Activated naive CD4-positive, alpha-beta T cell (primary cell): ENCODE measurements at places on chromosomes 7 and 10.

GRCh38 chr10:667096-667495 is 22.4 kb downstream of the DIP2C start:
- no peak for DNase-seq

- no peak for DNase-seq
Observed at GRCh38 chr10:100978121-100978900, 9.0 kb downstream of the MRPL43 start.

GRCh38 chr10:113609704-113610108 is 54.1 kb downstream of the NRAP start:
- no peak for DNase-seq

DNA sequence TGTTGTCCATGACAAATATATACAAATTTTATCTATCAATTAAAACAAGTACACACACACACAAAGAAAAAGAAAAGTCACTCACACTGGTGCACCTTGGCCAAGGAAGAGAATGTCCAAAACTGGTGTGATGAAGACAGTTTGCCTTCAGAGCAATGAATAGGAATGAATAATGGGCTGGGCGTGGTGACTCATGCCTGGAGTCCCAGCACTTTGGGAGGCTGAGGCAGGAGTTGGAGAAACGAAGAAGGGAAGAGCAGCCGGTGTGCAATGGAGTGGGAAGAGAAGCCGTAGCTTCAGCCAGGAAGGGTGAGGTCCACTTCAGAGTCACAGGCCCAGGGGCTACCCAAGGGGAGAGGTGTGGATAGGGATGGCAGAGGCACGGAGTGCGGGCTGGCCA is 253.6 kb downstream of the CCSER2 start:
- no peak for DNase-seq

DNA sequence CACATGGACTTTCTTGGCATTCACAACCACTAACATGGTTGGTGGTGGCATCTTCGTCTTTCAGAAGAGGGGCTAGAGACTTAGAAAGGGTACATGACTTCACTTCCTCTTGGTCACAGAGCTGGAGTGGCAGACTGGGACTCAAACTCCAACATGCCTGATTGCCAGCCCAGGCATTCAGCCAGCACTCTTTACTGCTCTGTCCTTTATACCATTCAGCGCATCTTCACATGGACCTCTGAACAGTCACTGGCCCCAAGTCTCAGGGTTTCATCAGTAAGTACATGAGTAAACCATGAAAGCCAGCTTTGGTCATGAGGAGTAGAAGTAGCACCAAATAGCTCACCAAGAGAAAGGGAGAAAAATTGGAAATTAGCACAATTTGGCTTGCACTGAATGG is 148.4 kb upstream of the KLF14 start:
- no peak for DNase-seq

GRCh38 chr10:133230387-133231195 is 574 bp downstream of the UTF1 start:
- no peak for DNase-seq

DNA sequence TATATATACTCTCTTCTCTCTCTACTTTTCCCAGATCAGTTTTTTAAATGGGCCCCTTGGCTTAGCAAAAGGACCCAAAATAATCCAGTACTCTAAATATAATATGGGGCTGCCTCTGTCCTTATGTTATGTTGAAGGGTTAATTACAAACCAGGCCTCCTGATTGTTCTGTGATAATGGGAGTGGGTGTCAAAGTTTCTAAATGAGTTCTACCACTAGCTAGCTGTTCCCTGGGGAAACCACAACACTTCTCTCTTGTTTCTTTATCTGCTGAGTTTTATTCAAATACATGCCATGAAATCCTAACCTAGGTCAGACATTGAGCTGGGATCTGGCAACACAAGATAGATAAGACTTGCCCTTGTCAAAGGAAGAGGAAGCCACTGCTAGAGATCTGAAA is 3.8 kb downstream of the HTR5A start:
- DNase-seq: no peak

DNA sequence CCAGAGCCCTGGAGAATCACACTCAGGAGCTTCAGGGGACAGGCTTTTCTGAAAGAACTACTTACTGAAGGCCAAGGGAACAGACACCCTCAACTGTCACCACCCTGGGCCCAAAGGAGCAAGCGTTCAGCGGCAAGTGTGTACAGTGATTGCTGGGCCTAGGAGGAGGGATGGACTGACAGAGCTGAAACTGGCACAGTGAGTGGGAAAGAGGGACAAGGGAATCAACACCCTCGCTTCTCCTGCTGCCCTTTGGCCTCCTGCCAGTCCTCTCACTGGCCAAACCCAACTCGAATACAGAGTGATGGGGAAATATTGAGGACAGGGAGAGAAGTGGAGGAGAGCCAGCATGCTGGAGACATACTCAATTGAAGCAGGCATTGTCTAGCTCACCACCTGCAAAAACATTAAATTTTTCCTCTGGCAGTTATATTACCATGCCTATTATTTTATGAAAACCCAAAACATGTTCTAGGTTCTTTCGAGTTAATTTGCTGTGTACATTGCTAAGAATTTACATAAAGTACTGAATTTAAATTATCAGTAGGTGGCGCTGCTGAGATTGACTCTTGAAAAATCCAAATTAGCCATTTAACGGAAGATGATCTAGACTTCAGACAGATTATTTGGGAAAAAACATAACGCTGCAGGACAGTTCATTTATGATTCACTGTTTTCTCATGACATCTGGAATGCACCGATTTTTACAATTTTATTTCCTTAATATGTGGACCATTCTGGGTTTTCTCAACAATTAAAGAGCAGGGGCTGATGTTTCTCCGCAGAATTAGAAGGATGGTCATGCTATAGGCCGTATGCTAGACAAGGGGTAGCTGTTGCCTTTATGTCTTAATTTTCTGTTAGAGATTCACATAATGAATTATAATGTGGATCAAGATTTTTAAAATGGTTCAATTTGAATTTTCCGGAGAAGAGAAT is 14.7 kb upstream of the TMEM236 start:
- DNase-seq: no peak

- no peak for DNase-seq
Observed at GRCh38 chr10:88114368-88114767, 250.9 kb downstream of the PTEN start.

DNA sequence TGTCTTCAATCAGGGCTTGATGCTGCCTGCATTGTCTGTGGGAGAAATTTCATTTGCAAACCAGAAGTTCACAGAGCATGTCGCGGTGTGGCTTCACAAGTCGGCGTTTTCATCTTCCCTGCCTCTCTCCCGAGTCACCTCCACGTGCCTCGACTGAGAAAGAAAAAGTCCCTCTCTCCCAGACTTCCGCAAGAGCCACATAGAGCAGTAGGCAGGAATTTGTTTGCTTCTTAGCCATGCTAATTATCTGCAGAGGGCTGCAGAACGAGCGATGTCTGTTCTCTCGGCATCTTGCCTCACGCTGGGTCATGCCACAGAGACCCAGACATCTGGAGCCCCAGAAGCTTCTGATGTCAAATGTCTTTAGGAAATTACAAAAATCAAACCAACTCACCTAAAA is 272.2 kb downstream of the TCF7L2 start:
- DNase-seq: no peak

DNA sequence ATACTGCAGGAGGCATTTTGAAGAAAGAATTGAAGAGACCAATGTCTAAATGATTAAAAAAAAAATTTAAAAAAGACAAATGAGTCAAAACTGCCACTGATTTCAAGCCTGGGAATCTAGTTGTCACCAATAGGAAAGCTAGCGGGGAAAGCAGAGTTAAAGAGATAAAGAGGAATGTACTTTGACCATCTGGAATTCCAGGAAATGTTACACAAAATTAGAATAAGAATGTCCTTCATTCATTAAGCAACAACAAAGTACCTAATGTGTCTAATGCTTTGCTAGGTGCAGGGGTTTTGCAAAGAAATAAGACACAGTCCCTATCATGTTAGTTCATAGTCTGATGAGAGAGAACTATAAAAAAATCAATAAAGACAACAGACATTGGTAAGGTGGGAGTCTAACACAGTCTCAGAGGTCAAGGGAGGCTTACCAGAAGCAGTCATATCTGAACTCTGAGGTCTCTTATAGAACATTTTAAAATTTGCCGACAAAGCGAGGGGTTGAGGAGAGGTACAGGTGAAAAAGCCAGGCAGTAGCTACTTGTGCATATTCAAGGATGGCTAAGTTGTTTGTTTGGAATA is 8.8 kb upstream of the TYSND1 start:
- no peak for DNase-seq

DNA sequence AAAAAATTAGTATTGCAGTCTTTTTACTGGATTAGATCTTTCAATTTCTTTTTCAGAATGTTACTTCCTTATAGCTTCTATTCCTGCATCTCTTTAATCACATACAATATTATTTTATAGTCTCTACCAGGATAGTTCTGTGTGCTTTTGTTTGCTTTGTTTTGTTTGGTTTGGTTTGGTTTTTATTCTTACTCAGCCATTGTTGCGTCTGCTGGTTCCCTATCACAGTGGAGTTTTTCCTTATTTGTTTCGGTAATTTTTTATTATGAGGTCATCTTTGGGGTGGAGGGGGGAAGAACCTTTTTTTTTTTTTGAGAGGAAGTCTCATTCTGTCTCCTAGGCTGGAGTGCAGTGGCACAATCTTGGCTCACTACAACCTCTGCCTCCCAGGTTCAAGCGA is 9.0 kb upstream of the BAIAP2L1 start:
- no peak for DNase-seq

DNA sequence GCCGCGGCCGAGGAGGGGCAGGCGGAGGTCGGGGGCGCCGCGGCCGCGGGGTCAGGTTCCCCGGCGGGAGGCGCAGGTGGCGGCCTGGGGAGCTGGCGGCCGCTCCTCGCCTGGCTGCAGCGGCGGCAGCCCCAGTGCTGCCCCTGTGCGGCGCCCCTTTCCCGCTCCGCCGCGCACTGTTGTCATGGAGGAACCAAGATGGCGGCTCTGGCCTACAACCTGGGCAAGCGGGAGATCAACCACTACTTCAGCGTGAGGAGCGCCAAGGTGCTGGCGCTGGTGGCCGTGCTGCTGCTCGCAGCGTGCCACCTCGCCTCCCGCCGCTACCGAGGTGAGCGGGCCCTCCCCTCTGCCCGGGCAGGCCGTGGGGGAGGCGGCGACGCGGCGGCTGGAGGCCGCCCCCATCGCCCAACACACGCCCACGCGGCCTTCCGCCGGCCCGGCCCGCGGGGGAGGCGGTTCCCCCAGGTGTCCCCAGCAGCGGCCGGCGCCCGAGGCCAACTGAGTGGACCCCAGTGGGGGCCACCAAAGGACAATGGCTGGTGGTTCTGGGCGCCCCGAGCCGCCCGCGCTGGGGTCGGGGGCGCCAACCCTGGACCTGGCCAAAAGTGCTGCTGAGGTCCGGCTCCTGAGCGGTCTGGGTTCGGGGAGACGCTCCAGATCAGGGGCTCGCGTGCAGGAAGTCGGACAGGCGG is 425 bp downstream of the CASD1 start:
- DNase-seq: peak; percentile 52

DNA sequence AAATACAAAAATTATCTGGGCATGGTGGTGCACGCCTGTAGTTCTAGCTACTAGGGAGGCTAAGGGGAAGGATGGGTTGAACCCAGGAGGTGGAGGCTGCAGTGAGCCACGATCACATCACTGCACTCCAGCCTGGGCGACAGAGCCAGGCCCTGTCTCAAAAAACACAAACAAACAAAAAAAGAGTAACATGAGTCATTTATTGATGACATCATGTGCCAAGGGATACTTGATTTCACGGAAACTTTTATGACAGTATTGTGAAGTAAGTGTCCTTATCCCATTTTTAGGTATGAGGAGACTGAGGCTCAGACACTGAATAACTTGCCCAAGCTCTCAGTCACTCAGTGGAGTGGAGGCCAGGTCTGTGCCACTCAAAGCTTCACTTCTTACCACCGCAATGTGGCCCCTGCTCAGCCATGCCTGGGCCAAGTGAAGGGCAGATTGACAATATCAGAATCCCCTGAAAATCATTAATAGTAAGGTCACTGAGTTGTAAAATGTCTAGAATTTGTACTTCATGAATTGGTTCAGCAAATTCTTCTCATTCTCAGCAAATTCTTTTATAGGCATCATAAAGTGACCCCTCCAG is 36.5 kb downstream of the EMX2 start:
- no peak for DNase-seq

DNA sequence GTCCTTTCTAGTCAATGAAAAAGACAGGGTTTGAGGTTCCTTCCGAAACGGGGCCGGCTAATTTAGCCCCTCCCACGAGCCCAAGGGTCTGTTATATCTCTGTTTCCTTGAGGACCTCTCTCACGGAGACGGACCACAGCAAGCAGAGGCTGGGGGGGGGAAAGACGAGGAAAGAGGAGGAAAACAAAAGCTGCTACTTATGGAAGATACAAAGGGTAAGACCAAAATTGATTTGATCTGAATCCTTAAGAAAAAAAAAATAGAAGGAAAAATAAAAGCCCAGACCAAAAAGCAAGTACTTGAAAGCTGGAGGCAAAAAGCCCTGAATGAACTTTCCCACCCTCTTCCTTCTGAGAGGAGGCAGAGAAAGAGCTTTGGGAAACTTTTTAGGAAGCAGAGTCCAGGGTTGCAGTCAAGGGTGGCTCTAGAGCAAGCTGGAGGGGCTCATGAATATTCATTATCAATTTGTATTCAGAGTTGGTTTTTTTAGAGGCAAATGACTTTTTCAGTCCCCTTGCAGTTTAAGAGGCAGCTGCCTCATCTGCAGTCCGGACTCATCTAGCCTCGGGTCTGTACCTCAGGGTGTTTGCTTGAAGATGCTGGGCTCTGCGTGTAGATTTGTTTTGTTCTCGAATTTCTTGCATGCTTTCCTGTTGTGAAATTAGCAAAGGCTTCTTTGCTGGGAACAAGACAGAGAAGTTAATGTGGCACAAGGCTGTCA is at the start of gene ENTPD1:
Gene ENTPD1 (plus strand): TSS at position 123 of the 721 bp plus-strand sequence. CDS start 77 bp downstream, at position 200.
- no peak for DNase-seq

DNA sequence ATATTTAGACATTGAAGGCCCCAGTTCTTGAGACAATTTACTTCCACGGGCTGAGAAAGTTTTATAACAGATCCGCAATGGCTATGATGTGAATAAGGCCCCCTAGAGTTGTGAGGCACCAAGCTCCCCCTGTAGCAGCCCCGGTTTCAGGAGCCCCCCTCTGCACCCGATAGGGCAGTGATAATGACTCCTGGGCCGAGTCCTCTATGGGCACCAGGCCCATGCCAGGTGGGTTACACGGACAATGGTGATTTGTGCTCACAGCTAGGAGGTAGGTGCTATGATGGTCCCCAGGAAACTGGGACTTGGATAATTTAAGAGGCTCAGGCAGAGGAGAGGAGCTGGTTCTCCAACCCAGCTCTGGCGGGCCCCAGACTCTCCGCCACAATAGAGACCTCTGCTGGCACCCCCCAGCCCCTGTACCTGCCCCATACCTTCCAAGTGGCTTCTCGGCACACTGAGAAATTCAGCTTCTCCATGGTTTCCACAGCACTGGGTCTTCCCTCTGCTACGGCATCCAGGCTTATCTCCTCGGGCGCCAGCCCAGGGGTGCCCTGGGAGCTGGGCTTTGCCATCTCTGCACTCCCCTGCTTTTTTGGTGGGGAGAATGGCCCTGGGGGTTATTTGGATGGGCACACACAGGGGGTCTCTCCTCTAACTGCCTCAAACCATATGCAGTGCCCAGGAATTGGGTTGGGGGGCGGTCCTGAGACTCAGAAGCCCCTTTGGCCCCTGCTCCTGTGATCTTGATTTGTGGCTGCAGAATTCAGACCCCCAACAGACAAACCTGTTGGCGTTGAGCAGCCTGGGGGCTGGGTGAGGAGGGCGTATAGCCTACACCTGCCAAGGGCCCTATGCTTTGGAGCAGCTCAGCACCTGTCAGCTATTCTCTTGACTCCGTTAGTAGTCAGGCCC is 12.2 kb upstream of the KCP start:
- DNase-seq: no peak

- DNase-seq: no peak
Observed at GRCh38 chr7:17255926-17256325, 42.5 kb upstream of the AHR start.
